ENCODE measurements at places on chromosomes 3 and 15.

DNA sequence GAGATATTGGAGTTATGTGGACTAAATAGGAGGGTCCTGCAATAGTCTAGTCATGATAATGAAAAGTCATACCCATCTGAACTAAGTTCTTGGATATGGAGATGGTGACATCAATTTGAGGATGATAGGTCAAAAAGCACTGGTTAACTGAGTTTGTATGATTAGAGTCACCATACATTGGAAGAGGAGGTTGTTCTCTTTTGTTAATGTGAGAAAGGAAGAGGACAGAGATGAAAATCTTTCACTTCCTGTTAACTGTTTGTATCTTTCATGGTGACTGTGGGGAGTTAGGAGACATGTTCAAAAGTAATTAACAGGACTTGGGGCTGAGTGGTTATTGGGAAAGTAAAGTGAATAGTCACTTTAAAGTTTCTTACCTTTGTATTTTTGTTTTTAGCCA is 11.1 kb downstream of the TMEM62 start:
- no peak for DNase-seq

DNA sequence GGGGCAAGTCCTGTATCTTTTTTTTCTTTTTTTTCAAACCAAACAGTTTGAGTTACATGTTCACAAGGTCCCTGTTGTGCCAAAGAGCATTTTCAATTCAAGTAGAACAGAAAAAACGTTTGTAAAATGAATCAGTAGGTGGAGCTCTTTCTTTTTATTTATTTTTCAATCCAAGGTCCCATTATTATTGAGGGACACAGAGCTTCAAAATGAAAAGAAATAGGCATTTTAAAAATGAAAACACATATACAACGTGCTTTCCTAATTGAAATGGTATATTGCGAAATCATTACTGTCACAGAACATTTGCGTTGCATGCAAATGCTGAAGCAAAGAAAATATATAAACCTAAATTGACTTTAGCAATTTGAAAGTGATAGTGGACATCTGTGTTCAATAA is 711.0 kb downstream of the MECOM start:
- DNase-seq, result no peak

- DNase-seq, result no peak
These were observed 70.1 kb downstream of the CADPS start for GRCh38 chr3:62805106-62805505.

DNA sequence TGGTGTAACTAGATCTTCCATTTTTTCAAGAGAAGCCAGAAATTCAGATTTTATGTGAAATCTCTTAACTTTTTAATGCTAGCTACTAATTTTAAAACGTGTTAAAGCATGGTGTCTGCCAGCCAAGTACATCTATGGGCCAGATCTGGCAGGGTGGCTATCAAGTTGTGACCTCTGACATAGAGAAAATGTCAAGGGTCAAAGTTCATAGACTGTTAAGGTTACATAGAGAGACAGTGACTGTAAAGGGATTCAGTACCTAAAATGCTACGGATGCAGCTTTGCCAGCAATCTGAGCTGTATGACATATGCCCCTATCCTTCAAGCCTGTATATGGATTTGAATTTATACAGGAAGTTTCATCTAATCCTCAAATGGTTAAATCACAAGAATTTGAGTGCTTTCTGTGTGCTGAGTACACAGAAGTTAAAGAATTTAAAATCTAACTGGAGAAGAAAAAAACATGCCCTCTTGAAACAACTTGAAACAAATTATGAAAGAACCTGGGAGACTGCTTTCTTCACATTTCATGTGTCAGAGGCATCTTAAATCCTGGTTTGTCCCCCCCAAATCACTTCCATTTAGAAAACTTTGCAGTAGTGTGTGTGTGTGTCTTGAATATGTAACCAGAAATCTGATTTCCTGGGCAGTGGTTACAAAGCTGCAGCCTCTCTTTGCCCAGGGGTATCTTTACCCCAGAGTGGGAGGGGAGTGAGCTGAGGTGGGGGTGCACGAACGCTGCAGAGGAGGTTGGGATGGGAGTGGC is 895 bp upstream of the ARHGAP31 start:
- no peak for DNase-seq

GRCh38 chr3:143888846-143889245 is 40.6 kb upstream of the SLC9A9 start:
- no peak for DNase-seq

- no peak for DNase-seq
These were observed 58.7 kb downstream of the ESYT3 start for GRCh38 chr3:138492980-138493675.

- DNase-seq, result no peak
These were observed 220.3 kb upstream of the TPM1 start for GRCh38 chr15:62822228-62822627.

GRCh38 chr15:66884115-66884622 is 181.2 kb upstream of the SMAD3 start:
- no peak for DNase-seq

GRCh38 chr15:92565351-92566125 is 90.0 kb downstream of the FAM174B start:
- DNase-seq, result no peak

GRCh38 chr15:90529371-90530249 is at the start of gene CRTC3:
CRTC3 (plus strand) TSS chr15:90529923; CDS start chr15:90530072, 149 bp downstream.
- peak; percentile 98 for DNase-seq

GRCh38 chr3:99066863-99067262 is 165.4 kb upstream of the DCBLD2 start:
- no peak for DNase-seq

DNA sequence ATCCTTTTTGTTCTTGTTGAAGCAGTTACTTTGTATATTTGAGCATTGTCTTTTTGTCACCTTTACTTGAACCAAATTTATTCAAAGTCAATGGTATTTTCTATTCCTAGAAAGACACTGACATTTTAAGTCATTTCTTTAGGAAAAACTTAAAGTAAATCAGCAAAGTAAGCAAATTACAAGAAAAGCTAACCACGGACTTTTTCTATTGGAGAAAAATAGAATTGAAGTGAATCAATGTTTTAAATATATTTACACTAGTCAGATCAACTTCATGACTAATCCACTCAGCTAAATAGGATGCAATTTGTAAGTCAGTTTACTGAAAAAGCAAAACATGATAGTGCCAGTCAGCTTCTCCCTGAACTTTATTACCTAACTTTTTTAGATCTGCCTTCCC is 733.8 kb upstream of the ALCAM start:
- DNase-seq, result no peak

- DNase-seq, result no peak
These were observed 921.4 kb downstream of the MCTP2 start for GRCh38 chr15:95152741-95153140.

DNA sequence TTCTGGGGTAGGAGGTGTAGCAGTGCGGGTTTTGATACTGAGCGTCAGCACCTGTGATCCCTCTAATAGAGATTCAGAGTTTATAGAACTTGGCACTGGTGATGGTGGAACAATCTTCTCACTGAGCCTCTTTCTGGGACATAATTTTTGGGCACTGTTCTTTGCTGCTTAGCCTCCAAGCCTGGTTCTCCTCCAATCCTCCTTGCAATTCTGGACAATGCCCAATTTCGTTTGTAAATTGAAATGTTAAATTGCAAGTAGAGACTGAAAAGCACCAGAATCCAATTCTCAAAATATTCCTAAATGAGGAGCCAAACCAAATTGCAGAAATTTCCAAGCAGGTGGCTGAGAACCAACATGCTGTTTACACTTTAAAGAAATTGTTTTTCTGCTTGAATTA is 149.8 kb upstream of the ABI3BP start:
- no peak for DNase-seq

DNA sequence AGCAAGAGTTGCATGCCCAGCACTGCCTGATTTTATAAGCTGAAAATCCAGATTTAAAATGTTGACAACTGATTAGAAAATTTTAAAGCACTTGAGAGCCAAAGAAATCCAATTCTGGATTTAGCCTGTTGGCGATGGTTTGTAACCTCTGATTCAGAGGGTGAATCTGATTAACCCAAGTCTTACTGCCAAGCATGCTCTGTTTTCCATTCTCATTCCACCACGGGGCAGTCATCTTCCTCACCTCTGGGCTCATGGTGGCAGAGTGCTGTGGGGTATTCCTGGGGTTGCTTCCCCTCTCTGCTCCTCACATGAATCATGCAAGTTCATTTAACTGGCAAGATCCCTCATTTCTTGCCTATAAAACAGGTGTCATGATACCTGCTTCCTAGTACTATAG is 342.2 kb downstream of the EPHB1 start:
- no peak for DNase-seq

- DNase-seq, result no peak
These were observed 73.9 kb downstream of the TBC1D2B start for GRCh38 chr15:78003539-78004008.

- no peak for DNase-seq
These were observed 1.1 kb upstream of the TLNRD1 start for GRCh38 chr15:80999623-81000036.

DNA sequence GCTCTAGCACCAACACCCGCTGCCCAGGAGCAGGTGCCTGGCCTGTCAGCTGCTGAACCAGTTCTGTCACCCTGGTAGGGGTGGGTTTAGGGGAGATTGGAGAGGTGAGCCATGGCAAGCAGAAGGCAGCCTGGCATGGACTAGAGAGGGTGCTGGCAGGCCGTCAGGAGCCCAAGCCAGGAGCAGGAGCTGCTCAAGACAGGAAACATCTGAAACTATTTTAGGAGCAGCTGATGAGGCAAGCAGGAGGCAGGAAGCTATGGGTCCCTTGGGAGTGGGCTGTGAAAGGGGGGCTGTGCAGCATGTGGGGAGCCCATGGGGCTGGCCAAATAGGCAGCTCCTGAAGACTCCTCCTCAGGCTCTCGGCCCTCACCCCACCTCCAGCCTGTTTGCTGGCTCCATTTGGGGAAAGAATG is 2.3 kb downstream of the INKA1 start:
- DNase-seq, result peak; percentile 98

DNA sequence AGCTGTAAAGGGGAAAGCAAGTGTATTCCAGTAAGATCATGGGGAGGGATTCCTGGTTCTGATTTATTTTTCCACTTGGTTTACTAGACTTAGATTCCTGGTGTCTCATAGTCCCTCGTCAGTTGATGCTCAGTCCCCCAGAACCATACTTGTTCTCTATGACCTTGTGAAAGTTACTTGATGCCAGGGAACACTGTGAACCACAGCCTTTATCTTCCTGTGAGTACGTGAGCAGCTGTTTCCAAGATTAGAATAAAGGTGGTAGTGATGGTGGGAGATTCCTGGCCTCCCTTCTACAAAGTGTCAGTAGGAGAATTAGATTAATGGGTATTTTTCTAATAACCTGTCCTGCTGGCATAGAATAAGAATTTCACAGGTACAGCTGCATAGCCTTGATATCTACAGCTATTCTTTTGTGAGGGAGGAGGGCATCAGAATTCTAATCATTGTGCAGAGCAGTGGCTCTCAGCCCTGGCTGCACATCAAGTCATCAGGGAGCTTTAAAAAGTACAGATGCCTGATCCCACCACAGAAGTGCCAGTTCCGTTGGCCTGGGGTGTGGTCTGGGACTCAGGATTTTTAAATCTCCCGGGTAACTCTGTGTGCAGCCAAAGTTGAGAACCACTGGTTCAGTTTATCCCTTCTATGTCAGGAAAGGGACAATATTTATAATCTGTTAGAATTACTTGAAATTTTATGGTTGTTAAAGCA is 20.0 kb downstream of the GPD1L start:
- DNase-seq, result no peak

DNA sequence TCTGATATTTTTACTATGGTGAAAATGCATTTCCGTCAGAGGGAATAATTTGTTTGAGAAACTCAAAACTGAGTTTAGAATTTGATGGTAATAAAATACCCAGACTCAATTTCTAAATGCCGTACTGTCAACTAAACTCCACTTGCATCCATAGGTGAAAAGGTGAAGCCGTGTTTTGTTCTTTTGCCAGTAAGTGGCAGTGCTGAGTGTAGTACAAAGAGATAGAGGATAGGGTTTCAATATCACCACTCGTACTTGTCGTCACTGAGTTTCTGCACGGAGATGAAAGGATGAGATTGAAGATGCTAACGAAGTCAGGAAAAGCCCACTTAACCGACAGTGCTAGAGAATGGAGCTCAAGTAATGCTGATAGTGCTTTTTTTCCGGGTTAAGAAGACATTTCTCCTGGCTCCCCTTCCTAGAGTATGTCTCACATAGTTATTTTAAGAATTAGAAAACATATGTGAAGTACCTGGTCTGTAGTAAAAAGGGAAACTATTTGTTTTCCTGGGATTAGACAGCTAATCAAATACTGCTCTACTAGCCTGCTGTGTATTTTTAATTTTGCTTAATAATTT is 345.1 kb downstream of the IL5RA start:
- no peak for DNase-seq

DNA sequence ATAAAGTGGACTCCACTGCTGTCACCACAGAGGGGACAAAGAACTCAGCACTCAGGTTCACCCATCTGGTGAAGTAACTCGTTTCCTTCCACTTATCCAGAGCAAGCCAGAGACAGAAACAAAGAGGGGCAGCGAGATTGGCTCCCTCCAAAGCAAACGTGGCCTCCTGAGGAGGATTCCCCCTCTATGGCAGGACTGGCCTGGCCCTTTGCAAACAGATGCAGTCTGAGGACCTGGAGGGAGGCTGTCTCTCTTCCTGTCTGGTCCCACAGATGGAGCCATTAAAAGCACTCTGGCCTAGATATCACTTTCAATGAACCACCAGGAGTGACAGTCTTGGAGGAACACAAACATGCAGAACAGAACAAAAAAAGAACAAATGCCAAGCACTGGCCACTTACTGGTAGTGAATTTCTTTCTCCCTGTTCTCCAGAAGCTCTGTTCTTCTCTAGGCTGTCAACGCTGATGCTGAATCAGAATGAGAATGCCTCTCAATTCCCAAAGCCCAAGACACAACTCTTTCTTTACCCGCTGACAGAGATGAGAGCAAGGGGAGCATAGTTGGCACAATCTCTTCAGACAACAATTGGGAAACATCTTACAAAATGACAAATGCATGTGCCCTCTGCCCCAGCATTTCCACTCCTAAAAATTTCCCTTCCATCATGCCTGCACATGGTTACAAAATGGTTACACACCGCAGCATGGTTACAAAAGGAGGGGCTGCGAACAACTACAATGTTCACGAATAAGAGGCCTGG is 14.3 kb downstream of the KLHL25 start:
- peak; percentile 5 for DNase-seq

GRCh38 chr3:126859415-126860246 is 123.3 kb upstream of the PLXNA1 start:
- DNase-seq, result no peak

DNA sequence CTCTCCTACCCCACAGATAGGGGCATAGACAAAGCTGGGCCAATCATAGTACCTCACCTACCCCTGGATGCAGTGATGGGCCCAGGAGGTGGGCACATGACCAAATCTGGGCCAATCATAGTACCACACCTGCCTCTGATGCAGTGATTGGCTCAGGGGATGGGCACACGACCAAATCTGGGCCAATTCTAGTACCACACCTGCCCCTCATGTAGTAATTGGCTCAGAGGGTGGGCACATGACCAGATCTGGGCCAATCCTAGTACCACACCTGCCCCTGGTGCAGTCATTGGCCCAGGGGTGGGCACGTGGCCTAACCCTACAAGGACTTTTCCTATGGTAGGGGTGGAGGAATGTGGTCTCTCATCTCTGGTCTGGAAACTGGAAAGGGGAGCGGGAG is 56.9 kb upstream of the MEF2A start:
- no peak for DNase-seq
